ENCODE measurements at places on chromosomes 11 and 22.

GRCh38 chr22:42994917-42995562 is 19.9 kb downstream of the PACSIN2 start:
- DNase-seq: no peak

DNA sequence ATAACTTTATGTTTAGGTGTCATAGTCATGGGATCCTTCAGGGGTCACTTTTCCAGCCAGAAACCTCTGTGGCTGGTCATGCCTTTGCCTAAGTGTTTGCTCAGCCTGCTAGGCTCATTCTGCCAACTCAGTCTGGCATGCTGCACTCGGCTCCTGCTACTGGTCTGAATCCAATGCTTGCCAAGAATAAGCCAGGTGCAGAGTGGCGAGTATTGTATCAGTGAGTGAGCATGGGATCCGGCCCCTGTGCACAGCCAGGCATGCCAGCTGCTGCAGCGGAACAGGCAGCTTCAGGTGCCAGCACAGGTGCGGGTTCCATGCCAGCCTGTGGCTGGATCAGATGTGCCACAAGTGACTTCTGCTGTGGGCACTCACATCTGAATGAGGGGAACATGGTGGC is 1269.3 kb upstream of the CNTN5 start:
- DNase-seq: no peak

DNA sequence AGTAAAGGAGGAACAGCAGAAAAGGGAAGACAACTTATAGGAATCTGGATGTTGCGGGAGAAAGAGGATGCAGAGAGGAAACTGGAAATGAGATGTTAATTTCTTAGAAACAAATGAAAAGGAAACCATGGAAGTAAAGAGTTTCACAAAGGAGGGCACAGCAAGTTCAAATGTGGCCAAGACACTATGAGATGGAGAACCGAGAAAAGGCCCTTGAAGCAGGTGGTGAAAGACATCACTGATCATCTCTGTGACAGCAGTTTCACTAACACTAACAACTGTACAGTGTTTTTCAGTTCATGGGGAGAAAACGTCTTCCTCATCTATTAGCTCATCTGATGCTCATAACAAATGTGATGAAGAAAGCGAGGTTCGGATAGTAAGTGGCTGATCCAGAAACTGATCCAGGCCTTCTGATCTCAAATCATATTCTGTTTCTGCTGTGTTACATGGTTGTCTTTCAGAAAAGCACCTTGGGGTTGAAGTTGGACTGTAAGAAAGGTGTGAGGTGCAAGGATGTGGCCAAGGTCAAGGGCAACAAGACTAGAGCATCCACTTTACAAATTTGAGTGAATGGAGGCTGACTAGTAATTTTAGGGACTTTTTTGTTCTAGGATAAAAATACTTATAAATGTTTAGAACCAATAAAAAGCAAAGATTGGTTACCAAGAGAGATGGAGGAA is 492.1 kb upstream of the CADM1 start:
- no peak for DNase-seq

DNA sequence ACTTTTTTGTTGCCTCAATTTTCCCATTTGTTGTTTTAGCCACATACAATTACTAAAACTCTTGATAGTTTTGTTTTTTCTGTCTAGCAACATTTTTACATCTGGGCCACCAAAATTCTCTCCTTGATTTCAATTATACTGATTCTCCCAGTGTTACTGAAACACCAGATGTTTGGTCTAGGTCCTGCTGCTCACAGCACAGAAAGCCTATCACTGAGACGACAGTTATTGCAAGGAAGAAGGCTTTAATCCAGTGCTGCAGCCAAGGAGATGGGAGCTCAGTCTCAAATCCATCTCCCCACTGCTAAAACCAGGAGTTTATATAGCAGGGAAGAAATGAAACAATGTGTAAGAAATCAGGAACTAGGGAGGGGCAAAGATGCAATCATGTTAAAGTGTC is 837.7 kb upstream of the CNTN5 start:
- no peak for DNase-seq

- DNase-seq: no peak
These were observed 14.2 kb downstream of the LINC01488 start for GRCh38 chr11:69495441-69496201.

- no peak for DNase-seq
These were observed 518 bp upstream of the CHRM1 start for GRCh38 chr11:62921573-62922188.

DNA sequence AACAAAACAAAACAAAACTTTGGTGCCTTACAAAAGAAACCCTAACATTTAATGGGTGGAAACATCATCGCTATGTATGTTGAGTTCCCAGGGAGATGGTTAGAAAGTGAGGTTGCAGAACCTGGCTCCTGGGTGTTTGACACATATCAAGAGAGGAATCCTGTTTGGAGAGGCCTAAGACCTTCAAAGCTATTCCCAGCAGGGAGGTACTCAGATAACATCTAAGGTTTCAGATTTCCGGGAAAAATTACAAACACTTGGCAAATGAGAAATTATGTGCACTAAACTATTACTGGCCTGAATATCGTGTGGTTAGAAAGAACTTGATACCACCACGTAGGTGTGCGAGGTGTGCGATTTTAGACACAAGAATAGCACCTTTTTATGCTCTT is 18.5 kb downstream of the TRIM5 start:
- DNase-seq: no peak

GRCh38 chr11:47411884-47412746 is 3.7 kb downstream of the SLC39A13 start:
- DNase-seq: peak; percentile 56

- no peak for DNase-seq
These were observed 9.6 kb upstream of the MMP3 start for GRCh38 chr11:102853055-102853454.

GRCh38 chr22:46674906-46675305 is 54.7 kb downstream of the GRAMD4 start:
- DNase-seq: no peak

GRCh38 chr22:23471698-23472097 is 108.4 kb downstream of the IGLL1 start:
- no peak for DNase-seq

DNA sequence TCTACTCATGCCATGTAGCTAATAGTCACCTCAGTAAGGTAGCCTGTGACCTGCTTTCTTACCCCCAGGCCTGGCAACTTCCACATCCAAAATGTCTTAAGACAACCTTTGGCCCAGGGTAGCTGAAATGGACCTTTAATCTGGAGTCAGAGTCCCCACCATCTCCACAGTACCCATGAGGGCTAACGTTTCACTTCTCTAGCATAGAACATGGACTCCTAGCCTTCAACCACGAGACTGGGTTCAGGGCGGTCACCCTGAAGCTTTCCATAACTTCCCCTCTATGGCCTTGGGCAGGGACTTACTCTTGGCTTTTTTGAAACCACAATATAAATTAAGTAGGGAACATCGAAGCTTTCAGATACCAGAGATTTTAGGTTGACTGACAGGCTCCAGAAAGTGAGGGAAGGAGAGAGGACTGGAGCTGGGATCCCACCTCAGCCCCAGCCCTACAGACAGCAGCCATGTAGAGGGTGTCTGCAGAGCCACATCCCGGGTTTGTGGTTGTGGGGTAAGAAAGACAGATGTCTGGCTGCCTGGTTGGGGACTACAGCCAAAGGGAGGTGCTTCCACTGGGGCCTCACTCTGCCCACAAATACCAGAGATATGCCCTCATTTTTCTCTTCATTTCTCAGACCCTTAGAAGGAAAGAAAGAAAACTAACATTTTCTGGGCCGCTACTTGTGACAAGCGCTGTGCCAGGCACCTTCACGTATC is 2.6 kb downstream of the TBC1D10A start:
- peak; percentile 62 for DNase-seq

DNA sequence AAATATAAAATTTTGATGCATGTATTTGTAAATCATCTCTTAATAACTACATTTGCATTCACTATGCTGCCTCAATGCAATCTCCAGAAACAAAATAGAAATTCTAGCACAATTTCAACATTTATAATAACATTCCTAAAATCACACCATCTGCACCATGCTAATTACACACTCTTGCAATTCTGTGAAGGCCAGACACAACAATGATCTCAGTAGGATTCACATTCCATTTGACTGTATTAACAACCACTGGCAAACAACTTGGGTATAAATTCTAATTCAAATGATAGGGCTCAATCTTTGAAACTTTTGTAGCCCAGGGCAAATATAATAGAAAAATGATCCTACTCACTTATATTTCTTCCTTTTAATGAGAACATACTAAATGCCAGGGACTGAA is 25.9 kb downstream of the RAB6A start:
- DNase-seq: no peak

Measured in stimulated activated naive CD8-positive, alpha-beta T cell treated with anti-CD3 and anti-CD28 coated beads, Interleukin-15, amount 100 ng/mL, for 72 hours (primary cell).